NCI-H446 (cell line): ENCODE measurements at places on chromosomes 5 and 9.

GRCh38 chr5:120255214-120255613 is 208.9 kb upstream of the PRR16 start:
- no peak for DNase-seq

- DNase-seq = no peak
These were observed 35.4 kb downstream of the LHX3 start for GRCh38 chr9:136169495-136169894.

GRCh38 chr9:78601957-78602565 is 305.1 kb downstream of the PSAT1 start:
- peak; percentile 31 for DNase-seq

DNA sequence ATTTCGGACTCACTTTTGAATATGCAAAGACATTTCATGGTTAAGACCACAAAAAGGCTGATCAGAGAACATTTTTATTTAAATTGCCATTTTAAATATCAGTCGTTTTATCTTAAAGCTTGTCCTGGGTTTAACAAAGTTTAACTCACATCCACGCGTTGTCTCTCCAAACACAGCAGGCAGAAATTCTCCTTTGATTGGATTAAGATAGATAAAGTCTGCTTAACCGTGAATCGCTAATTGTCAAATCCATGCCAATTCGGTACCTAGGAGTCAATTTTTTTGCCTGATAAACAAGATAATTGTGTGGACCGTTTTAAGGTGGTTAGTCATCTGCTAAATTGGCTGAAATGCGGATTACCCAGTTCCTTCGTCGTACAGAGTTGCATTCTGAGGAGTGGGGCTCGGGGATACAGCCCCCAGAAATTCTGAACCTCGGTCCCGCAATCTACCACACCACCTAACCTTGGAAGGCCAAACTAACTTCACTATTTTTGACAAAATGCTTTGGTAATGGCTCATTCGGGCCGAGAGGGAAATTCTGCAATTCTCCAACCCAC is 665 bp upstream of the BTF3 start:
- DNase-seq = no peak

DNA sequence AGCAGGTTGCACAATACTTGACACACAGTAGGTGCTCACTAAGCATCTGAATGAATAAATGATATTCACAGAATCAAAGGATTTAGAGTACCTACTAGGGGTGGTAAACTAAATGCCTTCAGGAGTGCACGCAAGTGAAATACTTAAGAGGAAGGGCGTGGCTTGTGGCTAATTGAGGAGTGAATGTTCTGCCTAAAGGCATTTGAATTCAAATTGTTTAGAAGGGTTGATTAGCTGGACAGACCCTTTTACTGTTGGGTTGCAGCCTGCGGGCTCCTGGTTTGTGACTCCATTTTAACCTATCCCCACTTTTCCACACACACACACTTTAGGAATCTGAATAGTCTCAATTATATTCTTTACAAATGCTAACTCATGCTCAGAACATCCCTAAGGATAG is 63.1 kb downstream of the PPP2R2B start:
- DNase-seq = no peak

DNA sequence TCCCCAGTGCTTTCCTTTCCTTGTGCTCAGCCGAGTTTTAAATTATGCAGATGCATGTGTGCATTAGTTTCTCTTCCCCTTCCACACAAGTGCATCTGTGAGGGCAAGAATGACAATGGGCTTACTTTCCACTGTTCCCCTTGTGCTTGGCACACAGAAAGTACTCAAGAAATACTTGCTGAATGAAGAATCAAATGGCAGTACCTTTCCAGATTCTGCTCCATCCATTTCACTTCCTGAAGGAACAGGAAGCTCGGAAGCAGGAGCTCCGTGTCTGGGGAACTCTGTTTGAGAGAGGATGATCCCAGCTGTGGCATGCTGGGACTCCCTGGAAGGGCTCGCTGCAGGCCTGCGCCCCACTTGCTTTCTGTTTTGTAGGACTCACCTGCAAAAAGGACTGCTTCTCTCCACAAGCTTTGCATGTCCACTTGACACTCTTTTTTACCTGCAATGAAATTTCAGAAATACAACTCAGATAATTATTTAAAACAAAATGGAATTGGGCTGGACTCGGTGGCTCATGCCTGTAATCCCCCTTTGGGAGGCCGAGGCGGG is 5.5 kb downstream of the MRNIP start:
- DNase-seq = no peak

DNA sequence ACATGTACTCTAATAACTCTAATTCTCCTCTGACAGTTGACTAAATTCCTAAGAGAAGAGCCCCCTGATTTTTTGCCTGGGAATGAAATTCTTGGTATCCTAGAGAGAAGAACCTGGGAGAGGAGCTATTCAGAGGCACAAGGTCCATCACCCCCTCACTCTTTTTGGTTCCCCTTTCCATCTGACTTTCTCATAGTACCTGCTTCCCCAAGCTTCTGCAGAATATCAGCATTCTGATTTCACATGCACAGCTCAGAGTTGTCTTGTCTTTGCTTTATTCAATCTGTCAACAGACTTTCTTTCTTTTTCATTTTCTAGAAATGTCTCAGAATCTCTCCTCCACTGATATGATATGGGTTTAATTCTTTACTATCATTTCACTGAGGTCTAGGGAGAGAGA is 141.5 kb upstream of the FBXL17 start:
- no peak for DNase-seq

- DNase-seq = no peak
These were observed 18.5 kb upstream of the ERMP1 start for GRCh38 chr9:5851445-5851844.

DNA sequence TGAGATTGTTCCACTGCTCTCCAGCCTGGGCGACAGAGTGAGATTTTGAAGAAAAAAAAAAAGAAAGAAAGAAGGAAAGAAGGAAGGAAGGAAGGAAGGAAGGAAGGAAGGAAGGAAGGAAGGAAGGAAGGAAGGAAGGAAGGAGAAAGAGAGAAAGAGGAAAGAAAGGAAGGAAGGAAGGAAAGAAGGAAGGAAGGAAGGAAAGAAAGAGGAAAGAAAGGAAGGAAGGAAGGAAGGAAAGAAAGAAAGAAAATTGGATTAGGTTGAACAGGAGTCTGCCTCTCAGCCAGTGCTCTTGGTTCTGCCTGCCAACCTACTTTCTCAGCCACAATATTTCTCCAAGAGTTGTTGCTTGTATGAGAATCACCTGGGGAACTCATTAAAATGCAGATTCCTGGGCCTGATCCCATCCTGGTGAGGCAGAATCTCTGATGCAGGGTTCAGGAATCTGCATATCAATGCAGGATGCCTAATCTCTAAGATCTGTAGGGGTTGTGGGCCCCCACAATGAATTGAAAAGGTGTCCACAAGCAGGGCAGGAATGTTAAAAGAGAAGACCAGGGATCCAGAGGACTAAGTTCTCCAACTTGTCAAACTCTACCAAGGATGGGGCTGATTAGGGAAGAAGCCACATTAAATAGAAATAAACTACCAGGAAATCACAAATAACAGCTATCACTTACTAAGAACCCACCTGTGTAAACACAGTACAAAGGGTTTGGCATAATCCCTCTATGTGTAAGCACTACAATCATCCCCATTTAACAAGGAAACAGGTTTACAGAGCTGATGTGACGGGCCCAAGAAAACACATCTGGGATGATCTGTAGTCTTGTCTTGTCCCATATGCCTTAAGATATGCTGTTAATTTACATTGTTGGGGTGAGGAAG is 23.4 kb upstream of the GALNT10 start:
- DNase-seq = no peak

- no peak for DNase-seq
These were observed 1.8 kb downstream of the ZBTB34 start for GRCh38 chr9:126862104-126862761.

DNA sequence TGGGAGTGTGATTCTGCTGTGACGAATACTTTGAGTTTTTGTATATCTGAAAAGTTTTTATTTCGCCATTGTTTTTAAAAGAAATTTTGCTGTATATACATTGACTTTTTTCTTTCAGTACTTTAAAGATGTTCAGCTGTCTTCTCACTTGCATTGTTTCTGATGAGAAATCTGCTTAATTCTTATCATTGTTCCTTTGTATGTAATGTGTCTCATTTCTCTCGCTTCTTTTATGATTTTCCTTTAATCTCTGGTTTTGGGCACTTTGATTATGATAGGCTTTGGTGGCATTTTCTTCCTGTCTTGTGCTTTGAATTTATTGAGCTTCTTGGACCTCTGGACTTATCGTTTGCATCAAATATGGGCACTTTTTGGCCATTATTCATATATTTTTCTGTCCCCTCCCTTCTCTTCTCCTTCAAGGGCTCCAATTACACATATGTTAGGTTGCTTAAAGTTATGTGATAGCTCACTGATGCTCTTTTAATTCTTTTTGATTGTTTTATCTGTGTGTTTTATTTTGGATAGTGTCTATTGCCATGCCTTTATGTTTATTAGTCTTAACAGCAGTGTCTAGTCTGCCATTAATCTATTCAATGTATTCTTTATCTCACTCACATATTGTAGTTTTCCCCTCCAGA is 30.6 kb downstream of the STX17 start:
- DNase-seq = no peak
